ENCODE measurements at places on chromosomes 11 and 22. TPM values are rescaled to one million over a fixed set of nuclear protein-coding genes. Genes with fewer than 3 reads are reported as not detected.
A peak's percentile ranks its signal among the peaks of the same experiment; 100 is the strongest.

DNA sequence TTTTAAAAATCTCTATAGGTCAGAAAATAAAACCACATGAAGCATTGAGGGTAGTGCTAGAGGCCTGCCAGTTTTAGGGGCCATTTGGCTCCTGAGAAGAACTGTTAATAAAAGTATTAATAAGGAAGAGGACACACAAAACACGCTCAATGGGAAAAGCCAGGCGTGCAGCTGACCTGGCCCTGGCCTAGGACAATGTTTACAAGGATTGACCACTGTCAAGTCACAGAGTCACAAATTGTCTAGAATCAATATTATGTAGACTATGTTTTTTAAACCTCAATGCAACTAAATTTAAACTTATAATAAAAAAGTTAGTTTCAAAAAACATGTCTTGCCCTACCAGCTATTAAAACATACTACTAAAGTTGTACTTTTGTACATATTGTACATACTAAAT, 89.4 kb downstream of the YAP1 start:
- DNase-seq: no peak

DNA sequence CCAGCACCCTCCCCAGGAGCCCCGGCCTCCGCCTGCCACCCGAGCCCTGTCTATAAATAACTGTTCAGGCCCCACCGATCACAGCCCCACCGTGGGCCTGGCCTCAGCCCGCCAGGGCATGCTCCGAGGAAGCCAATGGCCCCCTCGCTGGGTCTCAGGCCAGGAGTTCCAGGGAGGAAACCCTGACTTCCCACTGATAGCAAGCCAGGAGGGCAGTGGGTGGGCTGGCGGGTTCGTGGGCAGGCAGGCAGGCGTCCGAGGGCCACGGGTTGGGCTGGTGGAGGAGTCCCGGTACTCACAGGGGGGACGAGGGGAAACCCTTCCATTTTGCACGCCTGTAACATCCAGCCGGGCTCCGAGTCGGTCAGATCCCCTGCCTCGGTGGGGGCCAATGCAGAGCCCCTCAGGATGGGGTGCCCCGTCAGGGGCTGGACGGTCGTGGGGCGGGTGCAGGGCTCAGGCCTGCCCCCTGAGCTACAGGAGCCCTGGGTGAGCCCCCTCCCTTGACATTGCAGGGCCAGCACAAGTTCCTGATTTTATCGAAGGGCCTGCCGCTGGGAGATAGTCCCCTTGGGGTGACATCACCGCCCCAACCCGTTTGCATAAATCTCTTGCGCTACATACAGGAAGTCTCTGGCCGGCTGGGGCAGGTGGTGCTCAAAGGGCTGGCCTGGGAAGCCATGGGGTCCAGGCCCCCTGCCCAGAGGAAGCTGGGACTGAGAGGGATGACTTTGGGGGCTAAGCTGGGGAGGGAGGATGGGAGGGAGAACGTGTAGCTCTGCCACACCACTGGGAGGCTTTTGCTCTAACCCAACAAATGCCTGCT, at the start of gene SPI1:
TSS of gene SPI1 (minus strand) at position 538 of the 826 bp plus-strand sequence. CDS start at position 344, 194 bp downstream.
- peak; percentile 85 for DNase-seq

- DNase-seq: no peak
Observed at GRCh38 chr11:64859542-64860414, 15.3 kb upstream of the CDC42BPG start.

DNA sequence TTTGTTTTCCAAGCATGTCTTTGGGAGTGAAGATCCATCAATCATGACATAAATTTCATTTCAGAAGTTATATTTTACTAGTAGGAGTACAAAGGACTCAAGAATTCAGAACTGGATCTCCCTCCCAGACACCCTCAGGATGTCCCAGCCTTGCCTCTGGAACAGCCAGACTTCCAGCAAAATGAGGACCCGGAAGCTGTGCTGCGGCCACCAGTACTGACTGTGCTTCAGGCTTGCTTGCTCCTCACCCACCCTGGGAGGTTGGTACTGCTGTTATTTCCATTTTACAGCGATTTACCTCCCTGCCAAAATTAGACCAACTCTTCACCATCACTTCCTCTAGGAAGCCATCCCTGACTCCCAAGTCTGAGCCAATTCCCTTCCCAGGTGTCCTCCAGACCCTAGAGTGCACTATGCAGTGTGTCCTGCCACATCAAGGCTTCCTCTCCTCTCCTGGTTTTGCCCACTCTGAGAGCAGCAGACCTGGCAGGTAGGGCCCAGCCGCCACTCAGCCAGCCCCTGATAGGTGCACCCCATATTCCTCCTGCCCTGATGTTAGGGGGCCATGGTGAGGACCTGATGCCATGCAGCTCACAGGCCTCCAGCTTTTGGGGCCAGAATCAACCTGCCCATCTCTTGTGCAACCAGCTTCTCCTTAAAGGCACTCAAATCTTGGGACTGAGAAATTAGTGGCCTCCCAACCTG, 47.3 kb upstream of the WNT7B start:
- DNase-seq: peak; percentile 48

- DNase-seq: no peak
Observed at GRCh38 chr22:23305321-23305910, 125.1 kb downstream of the BCR start.

DNA sequence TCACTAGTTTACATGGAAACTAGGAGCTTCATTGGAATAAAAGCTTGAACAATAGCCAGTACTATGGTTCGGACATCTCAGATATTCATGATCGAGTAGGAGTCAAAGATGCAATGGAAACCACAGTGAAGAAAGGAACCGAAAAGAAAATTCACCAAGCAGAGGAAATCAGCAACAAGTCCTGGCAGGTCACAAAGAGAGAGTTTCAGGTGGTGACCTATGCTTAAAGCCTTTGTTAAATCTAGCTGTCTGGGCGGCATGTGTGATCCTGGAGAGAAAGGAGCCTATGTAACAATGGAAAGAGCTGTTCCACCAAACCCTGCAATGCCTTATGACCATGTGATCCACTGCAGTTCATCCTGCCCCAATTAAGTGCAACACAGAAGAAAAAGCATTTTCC, 68.9 kb upstream of the POU2AF2 start:
- DNase-seq: no peak

GRCh38 chr11:83437939-83438338, 151.8 kb upstream of the CCDC90B start:
- no peak for DNase-seq

- DNase-seq: no peak
Observed at GRCh38 chr22:34808618-34809017, 257.3 kb upstream of the ISX start.

The MMP13 gene
- total RNA-seq: not detected

The CARD18 gene
- not detected for total RNA-seq

The RAB36 gene
- total RNA-seq: 2.5 TPM
